ENCODE measurements at places on chromosomes 11 and 22. TPM values are rescaled to one million over a fixed set of nuclear protein-coding genes. Genes with fewer than 3 reads are reported as not detected.

PVALB gene
- total RNA-seq, result not detected

ARHGAP8 gene
- 0.62 TPM for total RNA-seq

TMPRSS13 gene
- total RNA-seq, result 2.0 TPM

TRIM29 gene
- total RNA-seq, result not detected

SLC37A4 gene
- total RNA-seq, result 24.1 TPM

CLP1 gene
- total RNA-seq, result 26.6 TPM

OR2D2 gene
- total RNA-seq, result 1.00 TPM

SYT8 gene
- total RNA-seq, result not detected

SLC5A12 gene
- total RNA-seq, result not detected

All from melanocyte of skin (primary cell).